ENCODE measurements at places on chromosomes 16 and 17.

DNA sequence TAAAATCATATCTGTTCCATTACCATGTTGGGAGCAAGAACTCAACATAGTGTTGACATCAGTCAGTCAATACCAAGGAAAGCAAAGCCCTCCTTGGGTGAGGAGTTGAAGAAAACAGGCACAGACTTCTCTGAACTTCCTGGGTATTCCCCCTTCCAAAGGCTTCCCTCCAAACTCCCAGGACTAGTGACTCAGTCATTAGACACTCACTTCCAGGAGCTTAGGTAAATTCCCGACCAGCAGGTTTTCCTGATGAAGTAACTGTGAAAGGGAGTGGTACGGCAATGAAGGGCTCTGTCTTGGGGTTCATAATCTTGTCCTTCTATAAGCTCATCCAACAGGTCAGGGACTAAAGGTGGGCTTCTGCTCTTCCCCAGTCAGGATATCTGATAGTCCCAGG, 293.8 kb upstream of the AXIN2 start:
- no peak for DNase-seq

GRCh38 chr17:49431743-49432142, 17.1 kb upstream of the PHB1 start:
- no peak for DNase-seq

DNA sequence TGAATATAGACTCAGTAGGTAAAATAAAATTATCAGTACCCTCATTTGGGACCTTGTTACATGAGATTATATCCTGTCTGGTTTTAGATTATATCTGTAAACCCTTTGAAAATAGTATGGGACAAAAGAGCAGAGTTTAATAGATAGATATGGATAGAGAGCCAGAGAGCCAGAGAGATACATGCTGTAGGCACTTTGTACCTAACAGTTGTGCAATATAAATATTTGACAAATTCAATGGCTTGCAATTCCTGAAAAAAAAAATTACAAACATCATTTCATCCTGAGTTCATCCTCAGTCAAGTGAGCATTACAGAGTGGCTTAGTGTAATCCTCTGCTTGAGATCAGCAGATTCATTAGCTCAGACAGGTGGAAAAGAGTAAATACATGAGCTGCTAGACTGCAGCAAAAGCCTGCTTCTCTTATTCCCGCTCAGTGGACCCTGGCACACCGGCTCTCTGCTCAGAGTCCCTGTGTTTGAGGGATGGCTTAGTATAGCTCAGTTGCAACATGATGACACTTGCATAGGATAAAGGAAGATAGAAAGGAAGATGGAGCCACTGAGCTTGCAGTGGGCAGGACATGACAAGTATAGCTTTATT, 931.6 kb upstream of the GOT2 start:
- no peak for DNase-seq

GRCh38 chr16:51149251-51149661, 1.8 kb downstream of the SALL1 start:
- no peak for DNase-seq

GRCh38 chr17:73633736-73634135, 10.5 kb downstream of the SDK2 start:
- DNase-seq = no peak

GRCh38 chr16:23160574-23160973, 11.3 kb upstream of the USP31 start:
- DNase-seq = no peak

DNA sequence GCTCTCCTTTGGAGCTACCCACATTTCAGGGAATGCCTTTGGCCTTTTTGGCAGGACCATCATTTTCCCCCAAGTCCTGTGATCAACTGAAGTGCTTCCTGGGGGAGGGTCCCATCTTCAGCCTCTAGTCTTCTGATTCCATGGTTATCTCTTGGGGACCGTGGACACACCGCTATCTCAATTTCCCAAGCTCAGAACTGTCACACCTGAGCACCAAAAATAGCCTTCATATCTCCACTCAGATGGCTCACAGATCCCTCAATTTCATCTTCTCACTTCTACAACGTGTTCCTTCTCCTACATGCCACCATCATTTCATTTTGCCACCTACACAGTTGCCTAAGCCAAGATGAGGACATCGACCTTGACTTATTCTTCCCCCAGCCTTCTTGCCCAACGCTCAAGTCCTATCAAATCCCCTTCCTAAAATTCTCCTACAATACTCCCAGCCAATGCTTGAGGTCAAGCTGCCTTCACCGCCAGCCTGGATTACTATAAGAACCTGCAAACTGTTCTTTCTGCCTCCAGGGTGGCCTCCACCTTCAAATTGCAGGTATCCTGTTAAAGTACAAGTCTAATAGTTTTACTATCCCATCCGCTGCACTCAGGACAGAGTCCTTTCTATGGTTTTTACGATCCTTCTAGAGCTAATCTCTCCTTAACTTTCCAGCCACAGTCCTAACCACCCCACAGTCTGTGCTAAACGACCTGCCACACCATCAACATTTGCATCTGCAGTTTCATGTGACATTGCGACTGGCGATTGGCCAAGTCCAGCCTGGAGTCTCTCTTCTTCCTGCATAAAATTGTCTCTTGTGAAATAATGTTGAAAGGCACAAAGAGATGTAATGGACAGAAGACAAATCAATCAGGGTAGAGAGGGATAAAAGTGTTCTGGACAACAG, 6.2 kb downstream of the ATP6V0D1 start:
- DNase-seq = no peak

DNA sequence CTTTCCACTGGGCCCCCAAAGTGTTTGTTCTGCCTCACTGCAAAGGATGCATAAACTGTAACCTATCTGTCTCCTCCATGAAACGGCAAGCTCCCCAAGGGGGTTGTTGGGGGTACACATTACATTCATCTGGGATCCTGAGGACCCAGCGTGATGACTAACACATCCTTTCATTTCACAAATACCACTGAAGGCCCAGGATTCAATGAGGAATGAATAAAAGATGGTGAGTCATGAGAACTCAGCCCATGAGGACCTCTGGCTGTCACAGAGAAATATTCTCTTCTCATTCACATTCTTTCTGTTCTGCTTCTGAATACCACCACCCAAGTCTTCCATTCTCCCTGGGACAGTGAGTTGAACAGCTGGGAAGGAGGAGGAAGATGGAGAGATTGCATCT, 149.8 kb downstream of the RBFOX3 start:
- DNase-seq = peak; percentile 41

GRCh38 chr16:35746963-35747657, 2287.7 kb downstream of the TP53TG3F start:
- DNase-seq = no peak

GRCh38 chr16:81610144-81610842, 165.7 kb downstream of the CMIP start:
- DNase-seq = peak; percentile 96

DNA sequence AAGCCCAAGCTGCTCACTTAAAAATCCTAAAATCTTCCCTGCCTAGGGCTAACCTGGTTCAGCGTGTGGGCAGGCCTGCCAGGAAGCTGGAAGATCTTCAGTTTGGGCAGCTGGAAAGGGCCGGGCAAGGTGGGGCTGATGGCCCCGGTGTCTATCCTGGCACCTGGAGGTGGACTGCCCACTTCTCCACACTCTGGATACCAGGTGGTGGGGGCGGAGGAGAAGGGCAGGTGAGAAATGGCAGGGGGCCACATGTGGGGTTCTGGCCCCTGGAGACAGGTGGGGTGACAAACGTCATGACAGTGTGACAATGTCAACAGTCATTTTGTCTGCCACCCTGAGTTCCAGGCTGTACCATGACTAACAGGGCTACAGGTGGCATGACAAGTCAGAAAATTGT, 78.5 kb upstream of the C16orf82 start:
- no peak for DNase-seq

DNA sequence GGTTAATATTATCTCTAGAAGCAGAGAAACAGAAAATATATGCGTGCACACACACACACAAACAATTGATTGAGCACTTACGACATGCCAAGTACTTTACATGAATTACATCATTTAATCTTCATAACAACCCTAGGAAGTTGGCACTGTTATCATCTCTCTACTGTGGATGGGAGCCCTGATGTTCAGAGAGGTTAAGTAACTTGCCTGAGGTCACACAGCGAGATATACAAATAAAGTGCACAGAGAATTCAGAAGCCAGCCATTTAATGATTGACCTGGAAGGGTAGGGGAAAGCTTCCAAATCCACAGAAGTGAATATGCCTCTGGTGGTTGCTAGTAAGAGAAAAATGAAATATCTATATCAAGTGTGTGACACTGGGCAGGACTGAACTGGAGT, 37.5 kb upstream of the GPR139 start:
- DNase-seq = no peak

- DNase-seq = peak; percentile 14
Measured at GRCh38 chr17:71313866-71314265, 807.0 kb upstream of the SOX9 start.

- DNase-seq = no peak
Measured at GRCh38 chr17:5675625-5676421, 91.5 kb upstream of the NLRP1 start.

DNA sequence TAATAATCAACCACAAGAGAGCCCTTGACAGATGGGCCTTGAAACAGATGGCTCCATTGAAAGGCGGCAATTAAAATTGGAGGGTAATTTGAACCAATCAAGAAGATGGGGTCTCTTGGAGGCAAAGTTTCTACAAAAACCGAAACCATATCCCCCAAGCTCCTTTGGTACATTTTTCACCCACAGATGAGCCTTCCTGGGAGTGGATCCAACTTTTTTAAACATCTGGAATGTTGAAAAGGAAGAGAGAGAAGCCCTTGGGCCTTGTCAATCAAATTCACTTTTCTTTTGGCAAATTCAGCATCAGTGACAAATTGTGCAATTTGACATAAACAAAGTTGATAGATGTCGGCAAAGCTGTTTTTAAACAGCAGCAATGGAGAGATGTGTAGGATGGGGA, 13.2 kb upstream of the NUP93 start:
- DNase-seq = no peak
